Articular chondrocyte of knee joint (primary cell): ENCODE measurements at places on chromosomes 6 and 20. TPM values are rescaled to one million over a fixed set of nuclear protein-coding genes. Genes with fewer than 3 reads are reported as not detected.

GPR6 gene
- total RNA-seq = not detected in 2 replicates

C6orf58 gene
- total RNA-seq = not detected in 2 replicates

MLIP gene
- total RNA-seq = 0.26 and 0.32 TPM in 2 replicates

PPP1R3G gene
- 2.1 and 2.2 TPM in 2 replicates for total RNA-seq

GPLD1 gene
- 2.2 and 2.7 TPM in 2 replicates for total RNA-seq

SALL4 gene
- 0.11 and 0.26 TPM in 2 replicates for total RNA-seq

PRR3 gene
- 5.7 and 8.2 TPM in 2 replicates for total RNA-seq

BCAS1 gene
- total RNA-seq = not detected in 2 replicates

HELZ2 gene
- total RNA-seq = 23.5 and 30.4 TPM in 2 replicates

METTL24 gene
- 0.39 and 0.97 TPM in 2 replicates for total RNA-seq

LY6G5C gene
- total RNA-seq = 0.26 and 0.65 TPM in 2 replicates

NKX2-2 gene
- total RNA-seq = not detected in 2 replicates

MAS1L gene
- not detected in 2 replicates for total RNA-seq

FNDC1 gene
- 30.5 and 34.9 TPM in 2 replicates for total RNA-seq

ELOVL4 gene
- total RNA-seq = 12.3 and 13.4 TPM in 2 replicates

TRDN gene
- under 0.01 TPM in 1 of 2 replicates, not detected in the other for total RNA-seq

CPXM1 gene
- 0.13 and 0.22 TPM in 2 replicates for total RNA-seq

ASIP gene
- 0.22 TPM in 1 of 2 replicates, not detected in the other for total RNA-seq

DDX43 gene
- total RNA-seq = 2.8 and 4.6 TPM in 2 replicates

CD93 gene
- 0.13 and 0.54 TPM in 2 replicates for total RNA-seq

STMND1 gene
- not detected in 2 replicates for total RNA-seq

GSTA2 gene
- not detected in 2 replicates for total RNA-seq

OOEP gene
- 0.39 and 0.43 TPM in 2 replicates for total RNA-seq

TASP1 gene
- 27.0 and 27.4 TPM in 2 replicates for total RNA-seq

SLCO4A1 gene
- total RNA-seq = 0.11 and 0.13 TPM in 2 replicates

BPIFA3 gene
- total RNA-seq = not detected in 2 replicates

SLC26A8 gene
- total RNA-seq = 0.32 TPM in 1 of 2 replicates, not detected in the other

RFX6 gene
- not detected in 2 replicates for total RNA-seq

RNF144B gene
- total RNA-seq = 16.6 and 21.4 TPM in 2 replicates

WFDC6 gene
- not detected in 2 replicates for total RNA-seq

ARMC2 gene
- total RNA-seq = 2.8 and 4.2 TPM in 2 replicates

E2F1 gene
- 2.0 and 3.4 TPM in 2 replicates for total RNA-seq

KCNQ2 gene
- under 0.01 TPM in 1 of 2 replicates, not detected in the other for total RNA-seq
